ENCODE measurements at places on chromosomes 11 and 22.

- no peak for DNase-seq
Observed at GRCh38 chr11:113242767-113243397, 71.5 kb upstream of the TTC12 start.

- no peak for DNase-seq
Observed at GRCh38 chr22:47201186-47201995, 438.9 kb downstream of the TBC1D22A start.

- DNase-seq = no peak
Observed at GRCh38 chr22:30767661-30768060, 73.0 kb downstream of the OSBP2 start.

GRCh38 chr11:65576867-65577755 is 1.3 kb downstream of the EHBP1L1 start:
- no peak for DNase-seq

GRCh38 chr11:133951327-133952198 is 5.2 kb downstream of the IGSF9B start:
- no peak for DNase-seq
